Stimulated activated CD4-positive, alpha-beta T cell treated with anti-CD3 and anti-CD28 coated beads, Interleukin-4, amount 100 ng/mL, for 24 hours (primary cell): ENCODE measurements at places on chromosomes 12 and 14.

DNA sequence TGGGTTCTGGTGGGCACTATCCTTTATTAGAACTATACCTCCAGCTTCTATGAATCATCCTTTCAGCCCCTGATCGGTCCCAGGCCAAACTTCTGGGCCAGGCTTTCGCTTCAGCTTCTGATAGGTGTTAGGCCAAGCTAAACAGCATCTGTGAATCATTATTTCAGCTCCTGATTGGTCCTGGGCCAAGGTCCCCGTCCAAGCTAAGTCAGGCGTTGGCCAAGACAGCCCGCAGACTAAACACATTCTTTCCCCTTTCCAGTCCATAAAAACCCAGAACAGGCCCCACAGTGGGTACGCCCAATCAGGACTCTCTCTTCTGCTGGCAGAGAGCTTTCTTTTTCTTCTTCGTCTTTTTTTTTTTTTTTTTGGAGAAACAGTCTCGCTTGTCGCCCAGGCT is 1808.9 kb upstream of the SEL1L start:
- DNase-seq, result no peak

DNA sequence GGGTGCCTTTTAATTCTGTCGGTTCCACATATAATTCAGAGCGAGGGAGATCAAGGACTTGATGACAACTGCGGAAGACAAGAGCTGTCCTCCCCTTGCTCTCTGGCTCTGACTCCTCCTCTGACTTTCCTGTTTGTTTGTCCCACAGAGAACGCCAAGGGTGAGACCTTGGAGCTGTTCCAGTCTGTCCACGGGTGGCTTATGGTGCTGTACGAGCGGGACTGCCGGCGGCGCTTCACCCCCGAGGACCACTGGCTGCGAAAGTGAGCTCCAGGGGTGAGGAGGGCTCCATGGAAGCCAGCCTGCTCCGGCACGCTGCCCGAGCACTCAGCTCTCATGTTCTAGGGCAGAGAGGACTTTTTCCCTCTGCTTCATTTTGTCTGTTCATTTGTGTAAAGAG is 32.8 kb downstream of the UBE3B start:
- no peak for DNase-seq

- DNase-seq, result no peak
Observed at GRCh38 chr14:75059642-75060041, 4.2 kb downstream of the ACYP1 start.

DNA sequence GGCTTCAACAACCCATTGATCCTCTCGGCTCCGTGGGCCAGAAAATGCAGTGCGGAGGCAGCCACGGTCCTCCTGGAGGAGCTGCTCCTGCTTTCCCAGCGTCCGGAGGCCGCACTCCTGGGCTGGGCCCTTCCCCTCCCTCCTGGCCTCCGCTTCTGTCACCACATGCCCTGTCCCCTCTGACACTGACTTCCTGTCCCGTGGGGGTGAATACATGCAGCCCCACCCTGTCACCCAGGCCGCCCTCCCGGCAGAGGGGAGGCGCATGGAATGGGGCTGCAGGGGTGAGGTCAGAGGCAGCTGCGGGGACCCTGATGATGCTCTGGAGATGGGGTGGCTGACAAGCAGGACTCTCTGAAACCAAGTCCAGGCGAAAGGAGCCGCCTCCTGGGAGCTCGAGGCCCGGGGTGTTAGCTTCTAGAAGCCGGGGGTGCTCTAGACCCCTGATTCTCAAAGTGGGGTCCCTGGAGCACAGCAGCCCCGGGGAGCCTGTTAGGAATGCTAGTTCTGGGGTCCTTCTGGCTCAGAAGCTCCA is 32.2 kb downstream of the NOC4L start:
- DNase-seq, result no peak

DNA sequence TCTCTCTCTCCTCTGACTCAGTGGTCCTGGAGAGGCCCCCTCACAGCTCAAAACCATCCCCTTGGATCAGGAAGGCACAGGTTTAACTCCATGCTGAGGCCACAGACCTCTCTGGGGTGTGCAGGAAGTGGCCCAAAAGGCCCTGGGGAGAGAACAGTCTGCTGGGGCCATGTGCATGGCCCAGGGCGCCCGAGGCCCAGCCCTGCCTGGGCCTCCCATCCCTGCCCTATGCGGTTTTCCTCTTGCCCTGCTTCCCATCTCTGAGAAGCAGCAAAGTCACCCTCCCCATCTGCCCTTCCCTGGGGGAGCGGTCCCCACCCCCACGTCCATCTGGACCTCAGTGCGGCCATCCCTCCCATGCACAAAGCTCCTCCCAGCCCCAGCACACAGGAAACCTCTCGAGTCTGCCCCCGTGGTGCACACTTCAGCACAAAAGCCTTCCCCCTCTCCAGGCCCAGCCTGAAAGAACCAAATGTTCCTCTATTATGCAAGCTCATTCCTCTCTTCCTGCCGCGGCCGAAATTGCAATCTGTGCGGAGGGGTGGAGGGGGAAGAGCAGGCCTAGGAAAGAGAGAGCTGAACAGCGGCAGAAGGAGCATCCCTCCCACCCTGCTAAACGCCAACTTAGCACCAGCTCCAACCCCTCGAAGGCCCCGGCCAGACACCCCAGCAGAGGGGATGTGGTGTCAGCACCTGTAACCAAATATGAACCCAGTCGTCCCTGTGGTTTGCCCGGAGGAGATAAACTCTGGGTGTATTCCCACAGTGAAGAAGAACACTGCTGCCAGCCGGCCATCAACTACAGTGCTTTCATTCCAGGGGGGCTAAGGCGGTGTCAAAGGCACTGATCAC is 108.5 kb downstream of the SCARB1 start:
- no peak for DNase-seq

DNA sequence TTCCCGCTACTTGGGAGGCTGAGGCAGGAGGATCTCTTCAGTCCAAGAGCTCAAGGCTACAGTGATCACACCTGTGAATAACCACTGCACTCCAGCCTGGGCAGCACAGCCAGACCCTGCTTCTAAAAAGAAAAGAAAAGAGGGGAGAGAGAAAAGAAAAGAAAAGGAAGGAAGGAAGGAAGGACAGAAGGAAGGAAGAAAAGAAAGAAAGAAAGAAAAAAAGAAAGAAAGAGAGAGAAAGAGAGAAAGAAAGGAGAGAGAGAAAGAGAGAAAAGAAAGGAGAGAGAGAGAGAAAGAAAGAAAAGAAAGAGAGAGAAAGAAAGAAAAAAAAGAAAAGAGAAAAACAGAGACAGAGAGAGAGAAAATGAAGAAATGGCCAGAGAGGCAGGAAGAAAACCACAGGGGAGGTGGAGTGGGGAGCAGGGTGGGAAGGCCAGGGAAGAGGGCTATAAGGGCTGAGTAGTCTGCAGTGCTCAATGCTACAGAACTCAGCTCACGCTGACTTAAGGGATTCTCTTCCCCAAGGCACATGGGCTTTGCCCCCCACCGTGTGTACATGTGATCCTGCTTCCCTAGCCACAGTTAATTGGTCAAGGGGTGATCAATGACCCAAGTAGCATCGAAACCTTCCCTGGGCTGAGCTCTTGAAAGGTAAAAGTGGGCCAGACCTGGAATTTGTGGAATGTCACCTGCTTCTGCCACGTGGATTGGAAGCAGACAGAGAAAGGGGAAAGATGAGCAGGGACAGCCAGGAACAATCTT is 90.4 kb upstream of the TMCC3 start:
- no peak for DNase-seq

GRCh38 chr12:111351026-111351425 is 17.9 kb downstream of the PHETA1 start:
- no peak for DNase-seq

GRCh38 chr14:29927376-29928116 is at the start of gene PRKD1:
PRKD1 (minus strand) TSS chr14:29927847.
- DNase-seq, result no peak

DNA sequence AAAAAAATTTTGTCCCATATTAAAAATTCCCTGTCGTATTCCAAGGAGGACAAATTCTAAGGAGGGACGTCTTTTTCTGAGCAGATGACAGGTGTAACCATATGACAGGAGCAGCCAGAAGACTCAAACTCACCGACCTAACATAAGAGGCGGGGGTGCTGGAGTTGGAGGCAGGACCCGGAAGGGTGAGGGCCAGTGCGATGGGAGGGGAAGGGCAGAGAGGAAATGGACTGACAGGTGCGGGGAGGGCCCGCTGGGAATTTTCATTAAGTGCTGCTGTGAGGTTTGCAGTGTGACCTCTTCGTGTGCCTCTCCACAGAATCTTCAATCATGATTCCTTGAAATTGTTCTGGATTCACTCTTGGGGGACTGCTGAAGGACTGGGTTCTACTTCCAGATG is 189.4 kb downstream of the NTF3 start:
- no peak for DNase-seq

GRCh38 chr14:89352976-89353765 is 63.9 kb downstream of the FOXN3 start:
- DNase-seq, result no peak

- no peak for DNase-seq
Observed at GRCh38 chr14:91263329-91263728, 18.8 kb upstream of the GPR68 start.

DNA sequence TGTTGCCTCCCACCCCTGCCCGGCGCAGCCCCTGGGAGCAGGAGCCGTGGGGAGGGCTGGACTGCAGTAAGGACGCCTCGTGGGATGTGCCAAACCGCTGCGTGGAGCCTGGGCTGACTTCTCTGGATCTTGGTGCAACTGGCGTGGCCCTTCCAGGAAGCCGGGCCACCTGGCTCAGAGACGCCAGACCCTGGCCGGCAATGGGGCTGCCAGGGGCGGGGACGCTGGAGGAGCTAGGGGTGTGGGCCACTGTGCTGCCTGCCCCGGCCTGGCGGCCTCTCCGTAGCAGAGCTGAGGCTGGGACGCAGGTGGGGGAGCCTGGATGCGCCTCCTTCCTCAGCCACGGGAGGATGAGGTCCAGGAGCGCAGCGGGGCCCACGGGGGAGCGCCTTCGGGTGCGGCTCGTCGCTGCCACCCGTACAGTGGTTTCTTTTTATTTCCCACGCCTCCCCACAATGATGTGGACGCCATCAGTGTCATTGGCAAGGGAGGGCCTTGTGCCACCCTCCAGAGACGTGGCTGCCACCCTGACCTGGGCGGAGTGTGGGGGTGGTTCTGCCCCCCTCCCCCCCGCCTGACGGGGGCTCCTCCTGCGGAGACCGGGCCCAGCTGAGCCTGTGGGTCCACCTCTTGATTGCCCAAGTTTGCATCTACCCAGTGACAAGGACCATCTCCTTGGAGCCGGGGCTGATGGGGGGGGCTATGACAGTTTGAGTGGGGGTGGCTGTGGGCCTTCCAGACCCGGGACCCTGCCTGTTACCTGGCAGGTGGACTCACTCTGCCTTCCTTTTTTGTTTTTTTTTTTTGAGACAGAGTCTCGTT is 11.3 kb downstream of the DDX51 start:
- no peak for DNase-seq

- no peak for DNase-seq
Observed at GRCh38 chr12:59820594-59821011, 224.8 kb downstream of the SLC16A7 start.

DNA sequence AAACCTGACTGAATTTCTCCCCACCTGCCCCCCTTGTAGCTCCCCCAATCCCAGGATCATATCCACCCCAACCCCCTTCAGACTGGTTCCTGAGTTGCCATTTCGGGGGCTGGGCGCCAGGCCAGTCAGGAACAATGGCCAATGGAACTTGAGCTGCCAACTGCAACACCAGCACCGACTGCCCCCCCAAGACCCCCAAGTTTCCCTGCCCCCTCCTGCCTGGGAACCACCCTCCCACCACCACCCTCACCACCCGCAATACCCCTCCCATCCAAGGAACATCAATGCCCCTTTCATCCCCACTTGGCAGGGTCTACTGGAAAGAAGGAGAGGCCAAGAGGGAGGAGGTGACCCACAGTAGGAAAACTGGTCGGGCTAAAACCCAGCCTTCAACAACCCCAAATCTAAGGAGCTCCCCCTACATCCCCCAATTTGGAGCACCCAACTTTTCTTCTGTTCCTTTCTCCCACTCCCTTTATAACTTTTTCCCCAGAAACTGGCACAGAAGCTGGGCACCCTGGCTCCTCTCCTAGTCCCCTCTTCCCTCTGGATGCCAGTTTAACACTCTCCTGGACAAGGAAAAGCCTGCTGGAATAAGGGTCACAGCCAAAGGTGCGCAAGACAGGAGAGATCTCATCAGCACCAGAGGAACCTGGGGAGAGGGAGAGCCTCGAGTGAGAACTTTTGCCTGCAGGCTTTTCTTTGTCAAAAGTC is 1.6 kb upstream of the NDRG2 start:
- DNase-seq, result no peak

DNA sequence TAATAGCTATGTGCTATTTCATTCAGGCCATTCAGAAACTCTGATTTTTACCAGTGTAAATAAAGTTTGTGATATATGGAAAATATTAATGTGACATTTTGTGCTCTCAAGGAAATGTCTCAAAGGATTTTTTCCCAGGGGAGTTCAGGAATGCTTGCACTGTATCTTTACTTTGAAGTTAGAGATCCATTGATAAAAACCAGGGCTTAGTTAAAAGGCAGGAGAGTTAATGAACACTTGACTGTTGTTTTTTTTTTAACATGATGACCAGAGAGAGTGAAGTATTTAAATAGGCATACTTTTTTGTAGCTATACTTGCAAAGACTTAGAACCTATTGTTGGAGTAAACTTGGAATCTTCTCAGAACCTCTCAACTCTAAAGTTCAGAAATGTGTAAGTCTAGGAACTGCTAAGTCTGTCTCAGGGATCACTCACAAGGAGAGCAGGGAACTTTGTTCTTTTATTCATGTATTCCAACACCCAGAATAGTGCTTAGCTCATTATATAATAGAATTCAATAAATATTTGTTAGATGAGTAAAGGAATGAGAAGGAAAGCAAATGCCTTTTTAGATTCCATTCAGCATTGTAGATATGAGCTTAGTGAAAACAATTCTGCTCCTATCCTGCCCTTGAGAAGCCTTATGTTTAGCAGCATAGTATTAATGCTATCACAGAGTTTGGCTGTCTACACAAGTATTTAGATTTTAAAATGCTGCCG is 117.5 kb downstream of the DAAM1 start:
- DNase-seq, result no peak

DNA sequence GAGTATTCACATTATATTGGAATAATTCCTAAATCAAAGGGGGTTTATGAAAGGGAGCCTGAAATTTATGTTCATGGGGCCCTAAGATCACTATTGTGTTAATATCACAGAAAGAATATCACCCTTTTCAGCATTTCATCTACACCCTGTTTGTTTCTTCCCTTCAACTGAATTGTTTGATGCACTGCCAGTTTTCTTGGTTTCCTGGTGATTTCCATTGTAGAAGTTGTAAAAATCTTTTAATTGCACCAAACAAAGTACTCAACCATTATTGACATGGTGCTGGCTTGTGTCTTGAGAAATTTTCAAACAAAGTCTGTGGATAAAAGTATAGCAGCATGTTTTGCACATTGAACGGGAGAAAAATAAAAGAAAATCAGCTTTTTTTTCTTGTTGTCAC is 154.8 kb upstream of the PRKD1 start:
- DNase-seq, result no peak

DNA sequence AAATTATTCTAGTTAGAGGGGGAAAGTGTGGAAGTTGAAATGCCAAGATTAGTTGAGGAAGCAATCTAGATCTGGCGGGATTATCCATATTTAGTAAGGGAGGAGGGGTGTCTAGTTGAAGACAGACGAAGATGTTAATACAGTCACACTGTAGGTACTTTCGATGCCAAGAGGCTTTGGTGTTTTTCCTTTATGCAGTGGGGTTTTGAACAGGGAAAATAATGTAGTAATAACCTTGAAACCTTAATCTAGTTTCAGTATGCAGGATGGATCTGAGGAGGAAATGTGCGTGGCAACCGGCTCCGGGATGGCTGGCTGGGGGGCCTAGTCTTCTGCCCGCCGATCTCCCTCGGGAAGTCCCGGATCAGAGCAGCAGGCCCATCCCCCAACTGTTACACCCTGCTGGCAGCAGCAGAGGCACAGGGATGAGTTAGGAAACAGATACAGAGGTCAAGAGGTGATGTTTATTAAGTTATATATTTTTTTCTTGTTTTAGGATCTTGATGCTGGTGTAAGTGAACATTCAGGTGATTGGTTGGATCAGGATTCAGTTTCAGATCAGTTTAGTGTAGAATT is 27.4 kb downstream of the MDM2 start:
- DNase-seq, result no peak
